ENCODE measurements at places on chromosomes 7 and 10.
A peak's percentile ranks its signal among the peaks of the same experiment; 100 is the strongest.

DNA sequence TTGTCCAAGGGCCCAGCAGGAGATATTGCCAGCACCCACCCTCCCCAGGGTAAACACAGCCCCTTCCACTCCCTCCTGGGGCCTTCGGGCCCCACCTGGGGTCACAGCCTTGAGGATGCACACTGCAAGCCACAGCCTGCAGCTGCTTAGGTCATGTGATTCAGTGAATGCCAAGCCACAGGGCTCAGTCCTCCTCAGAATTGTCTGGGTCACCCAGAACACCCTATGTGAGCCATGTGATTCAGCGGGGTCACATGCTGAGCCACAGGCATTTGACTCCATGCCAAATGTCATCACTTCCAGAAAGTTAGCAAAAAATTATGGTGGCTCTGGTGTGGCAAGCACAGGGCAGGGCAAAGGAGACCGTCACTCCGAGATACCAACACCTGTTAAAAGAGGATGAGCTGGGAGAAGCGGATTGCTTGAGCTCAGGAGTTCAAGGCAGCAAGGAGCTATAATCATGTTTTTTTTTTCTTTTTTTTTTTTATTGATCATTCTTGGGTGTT, 17.2 kb upstream of the PSAP start:
- ATAC-seq = peak; percentile 22

- ATAC-seq = no peak
Measured at GRCh38 chr7:105816954-105817615, 59.3 kb downstream of the ATXN7L1 start.

- no peak for ATAC-seq
Measured at GRCh38 chr7:68321776-68322496, 1276.3 kb upstream of the AUTS2 start.

DNA sequence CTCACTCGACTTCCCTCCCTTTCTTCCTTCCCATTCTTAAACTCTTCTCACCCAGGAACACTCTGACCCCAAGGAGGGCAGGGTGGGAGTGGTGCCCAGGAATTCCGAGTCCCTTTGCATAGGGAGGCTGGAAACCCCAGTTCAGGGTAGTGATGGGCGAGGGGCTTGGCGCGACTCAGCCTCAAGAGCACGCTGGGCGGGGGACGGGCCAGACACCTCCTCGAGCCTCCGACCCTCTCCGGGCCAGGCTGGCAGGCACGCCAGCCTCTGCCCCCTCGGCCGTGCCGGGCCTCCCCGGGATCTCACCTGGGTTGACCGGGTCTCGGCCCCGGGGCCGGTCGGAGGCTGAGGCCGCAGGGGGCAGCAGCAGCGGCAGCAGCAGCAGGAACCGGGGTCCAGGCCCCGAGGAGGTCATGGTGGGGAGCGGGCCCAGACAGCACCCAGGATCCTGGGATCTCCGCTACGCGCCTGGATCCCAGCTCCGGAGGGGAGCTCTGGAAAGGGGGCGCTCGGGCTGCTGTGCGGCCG, 457 bp downstream of the PLOD3 start:
- no peak for ATAC-seq

- no peak for ATAC-seq
Measured at GRCh38 chr10:2604891-2605290, 462.5 kb upstream of the PFKP start.

- ATAC-seq = no peak
Measured at GRCh38 chr10:44258019-44258418, 126.9 kb downstream of the CXCL12 start.

- ATAC-seq = peak; percentile 71
Measured at GRCh38 chr10:103192451-103193106, 493 bp downstream of the NT5C2 start.

DNA sequence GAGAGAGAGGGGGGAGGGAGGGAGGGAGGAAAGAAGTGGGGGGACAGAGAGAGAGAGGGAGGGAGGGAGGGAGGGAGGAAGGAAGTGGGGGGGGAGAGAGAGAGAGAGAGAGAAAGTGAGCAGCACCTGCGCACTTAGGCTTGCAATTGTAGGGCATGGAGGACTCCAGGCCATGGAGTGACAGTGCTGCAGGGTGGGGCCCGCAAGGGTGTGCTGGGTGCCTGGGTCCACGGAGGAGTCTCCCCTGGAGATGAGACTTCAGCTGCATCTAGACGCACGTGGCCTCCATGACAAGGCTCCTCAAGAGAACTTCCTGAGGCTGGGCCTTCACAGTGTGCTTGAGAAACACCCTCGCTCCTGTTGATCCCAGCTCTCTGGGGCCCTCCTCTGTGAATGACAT, 44.5 kb downstream of the CLRN3 start:
- ATAC-seq = no peak

DNA sequence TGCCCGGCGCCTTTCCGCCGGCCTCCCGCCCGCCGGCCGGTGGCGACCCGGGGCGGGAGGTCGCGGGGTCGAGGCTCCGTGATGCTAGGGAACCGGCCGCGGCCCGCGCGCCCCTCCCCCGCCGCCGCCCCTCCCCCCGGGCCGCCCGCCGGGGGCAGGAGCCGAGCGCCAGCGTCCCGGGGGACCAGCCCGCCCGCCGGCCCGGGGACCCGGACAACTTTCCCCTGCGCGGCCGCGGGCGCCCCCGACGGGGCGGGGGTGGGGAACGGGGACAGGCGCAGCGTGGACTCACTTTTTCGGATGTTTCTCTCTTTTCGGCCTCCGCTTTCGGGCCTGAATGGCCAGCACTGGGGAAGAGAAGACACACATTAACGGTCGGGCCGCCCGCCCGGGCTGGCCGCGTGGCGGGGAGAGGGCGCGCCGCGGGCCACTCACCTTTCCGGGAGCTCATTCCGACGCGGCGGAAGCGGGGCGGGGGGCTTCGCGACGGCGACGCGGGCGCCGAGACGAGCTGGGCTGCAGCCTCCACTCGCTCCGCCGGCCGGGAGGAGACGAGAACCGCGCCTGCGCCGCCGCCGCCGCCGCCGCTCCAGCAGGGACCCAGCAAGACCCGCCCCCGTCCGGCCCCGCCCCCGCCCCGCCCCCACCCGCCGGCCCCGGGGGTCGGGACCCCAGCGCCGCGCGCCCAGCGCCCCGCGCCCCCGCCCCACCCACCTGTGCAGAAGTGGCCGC, at the start of gene SRPK2:
TSS of gene SRPK2 (minus strand) at position 566 of the 732 bp plus-strand sequence.
- peak; percentile 80 for ATAC-seq
